ENCODE measurements at places on chromosomes 7 and 10.

- no peak for DNase-seq
Measured at GRCh38 chr7:32283546-32283945, 206.6 kb downstream of the LSM5 start.

DNA sequence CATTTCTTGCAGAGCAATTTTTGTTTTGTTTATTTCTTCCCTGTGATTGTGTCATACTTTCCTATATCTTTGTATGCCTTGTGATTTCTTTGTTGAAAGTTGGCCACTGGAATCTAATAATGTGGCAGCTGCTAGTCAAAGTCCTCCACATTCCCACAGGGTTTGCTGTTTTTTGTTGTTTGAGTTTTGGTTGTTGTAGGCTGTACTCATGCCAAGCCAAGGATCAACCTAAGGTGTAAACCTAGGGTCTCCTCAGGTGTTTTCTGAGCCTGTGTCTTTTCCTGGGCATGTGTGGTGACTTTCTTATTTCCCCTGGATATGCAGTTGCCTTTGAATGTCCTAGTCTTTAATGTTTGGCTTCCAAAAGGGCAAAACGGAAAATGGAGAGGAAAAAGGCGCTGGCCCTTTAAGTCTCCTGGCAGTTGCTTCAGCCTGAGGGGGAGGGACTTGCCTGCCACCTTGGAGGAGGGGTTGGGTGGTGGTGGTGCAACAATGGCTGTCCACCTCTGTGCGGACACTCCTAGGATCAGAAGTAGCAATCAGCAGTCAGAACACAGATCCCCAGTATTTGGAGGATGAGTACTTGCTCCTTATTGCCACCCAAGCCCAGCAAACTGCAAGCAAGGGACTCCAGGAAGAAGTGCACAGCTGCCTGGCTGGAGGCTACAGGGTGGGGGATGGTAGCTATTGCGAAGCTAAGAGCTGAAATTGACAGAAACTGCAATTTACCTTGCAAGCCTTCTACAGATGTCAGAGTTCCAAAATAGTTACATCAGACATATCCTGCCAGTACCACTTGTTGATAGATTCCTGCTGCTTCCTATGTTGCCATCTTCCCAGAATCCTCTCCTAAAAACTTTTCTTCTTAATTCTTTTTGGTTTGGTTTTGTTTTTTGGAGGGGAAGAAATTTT, 5.6 kb upstream of the ZNF518A start:
- no peak for DNase-seq

- DNase-seq: no peak
Measured at GRCh38 chr10:64773357-64773756, 1252.2 kb downstream of the REEP3 start.

DNA sequence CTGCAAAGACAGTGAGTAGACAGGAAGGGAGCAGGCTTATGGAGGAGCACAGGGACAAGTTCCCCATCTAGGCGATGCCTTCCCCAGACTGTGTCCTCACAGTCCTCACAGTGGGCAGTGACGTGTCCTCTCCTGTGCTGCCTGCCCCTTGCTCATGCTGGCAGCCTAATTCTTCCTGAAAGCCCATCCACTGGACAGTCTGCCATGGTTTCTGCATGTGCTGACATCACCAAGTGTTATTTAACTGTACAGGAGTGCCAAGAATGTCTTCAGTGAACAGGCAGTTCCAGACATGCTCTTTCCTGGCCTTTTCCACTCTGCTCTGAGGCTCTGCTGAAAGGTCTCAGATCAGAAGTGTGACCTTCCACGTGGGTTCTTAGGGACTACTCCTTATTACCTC, 54.1 kb downstream of the ZNF248 start:
- DNase-seq: no peak

DNA sequence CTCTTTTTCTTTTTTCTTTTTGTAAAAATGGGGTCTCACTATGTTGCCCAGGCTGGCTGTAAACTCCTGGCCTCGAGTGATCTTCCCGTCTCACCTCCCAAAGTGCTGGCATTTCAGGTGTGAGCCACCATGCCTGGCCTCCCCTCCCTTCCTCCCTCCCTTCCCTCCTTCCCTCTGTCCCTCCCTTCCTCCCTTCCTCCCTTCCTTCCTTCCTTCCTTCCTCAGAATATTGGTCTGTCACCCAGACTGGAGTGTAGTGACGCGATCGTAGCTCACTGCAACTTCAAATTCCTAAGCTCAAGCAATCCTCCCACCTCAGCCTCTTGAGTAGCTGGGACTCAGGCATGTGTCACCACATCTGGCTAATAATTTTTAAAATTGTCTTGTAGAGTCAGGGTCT, 8.4 kb downstream of the AGAP3 start:
- no peak for DNase-seq

DNA sequence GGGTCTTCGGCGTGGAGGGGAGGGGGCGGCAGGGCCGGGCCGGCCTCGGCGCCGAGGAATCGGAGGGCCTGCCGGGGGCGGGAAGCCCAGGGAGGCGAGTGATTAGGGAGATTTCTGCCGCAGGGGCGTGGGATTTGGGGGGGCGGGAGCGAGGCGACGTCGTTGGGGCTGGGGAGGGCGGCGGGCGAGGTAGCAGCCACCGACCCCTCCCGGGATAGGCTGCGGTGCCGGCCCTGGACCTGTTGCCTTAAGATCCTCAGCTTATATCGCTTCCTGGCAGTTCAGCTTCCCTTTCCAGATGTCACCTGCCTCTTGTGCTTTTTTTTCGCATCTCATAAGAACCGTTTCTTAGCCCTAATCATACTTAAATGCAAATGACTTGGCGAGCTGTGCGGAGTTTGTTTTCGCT, 655 bp downstream of the LMTK2 start:
- DNase-seq: no peak

DNA sequence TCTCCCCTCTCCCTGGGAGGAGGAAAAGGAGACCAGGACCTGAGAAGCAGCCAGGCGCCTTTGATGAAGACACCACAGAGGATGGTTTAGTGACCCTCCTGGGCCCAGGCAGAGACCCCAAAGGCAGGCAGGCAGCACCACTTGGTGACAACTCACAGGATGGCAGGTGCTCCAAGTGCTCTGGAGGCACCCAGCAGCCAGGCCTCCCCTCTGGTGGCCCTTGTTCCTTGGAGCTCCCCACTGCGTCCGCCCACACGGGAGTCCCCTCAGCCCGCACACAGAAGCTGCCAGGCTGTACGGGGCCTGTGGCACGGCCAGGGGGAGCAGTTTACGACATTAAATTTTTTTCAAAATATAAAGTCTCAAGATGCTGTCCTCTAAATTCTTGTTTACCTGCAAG, 607.1 kb upstream of the FOXK1 start:
- DNase-seq: no peak

DNA sequence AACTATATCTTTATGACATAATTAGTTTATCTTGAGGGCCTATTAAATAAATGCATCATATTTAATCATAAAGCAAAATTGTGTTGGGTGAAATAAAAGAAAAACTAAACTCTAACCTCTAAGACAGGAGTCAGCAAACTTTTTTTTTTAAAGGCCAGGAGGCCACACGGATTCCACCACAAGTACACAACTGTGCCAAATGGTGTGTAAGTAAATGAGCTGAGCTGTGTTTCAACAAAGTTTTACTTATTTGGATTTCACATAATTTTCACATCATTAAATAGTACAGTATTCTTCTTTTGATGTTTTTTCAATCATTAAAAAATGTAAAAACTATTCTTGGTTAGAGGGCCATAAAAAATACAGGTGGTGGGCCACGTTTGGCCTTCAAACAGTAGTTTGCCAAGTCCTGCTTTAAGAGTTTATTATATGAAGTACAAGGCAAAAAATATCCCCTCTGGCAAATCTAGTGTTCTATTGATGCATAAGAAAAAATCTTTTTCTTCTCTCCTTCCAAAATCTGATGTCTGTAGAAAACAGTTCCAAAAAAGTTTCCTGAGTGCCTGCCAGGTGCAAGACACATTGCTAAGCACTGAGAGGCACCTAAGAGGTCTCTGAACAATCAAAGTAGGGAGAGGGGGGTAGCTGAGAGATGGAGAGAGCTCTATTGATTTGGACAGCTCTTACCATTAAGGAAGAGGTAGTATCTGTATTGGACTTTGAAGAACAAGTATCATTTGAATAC, 26.5 kb upstream of the SPOCK2 start:
- DNase-seq: no peak

GRCh38 chr7:71871446-71871845, 540.7 kb downstream of the CALN1 start:
- no peak for DNase-seq

DNA sequence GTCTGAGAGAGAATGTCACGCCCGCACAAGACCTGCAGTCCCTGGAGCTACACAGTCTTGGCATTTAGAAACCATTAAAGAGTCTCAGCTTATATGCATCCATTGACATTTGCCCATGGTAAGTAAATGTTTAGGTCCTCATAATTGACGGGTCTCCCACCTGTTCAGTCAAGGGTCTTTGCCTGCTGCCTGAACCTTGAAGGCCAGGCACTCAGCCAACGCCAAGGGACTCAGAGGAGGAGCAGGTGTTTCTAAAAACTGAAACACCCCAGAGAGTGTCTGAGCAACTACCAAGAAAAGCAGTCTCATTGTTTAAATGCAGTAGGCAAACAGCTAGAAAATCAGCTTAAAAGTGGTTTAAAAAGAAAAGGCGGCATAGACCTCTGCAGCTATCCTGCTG, 264.7 kb upstream of the AKR1E2 start:
- no peak for DNase-seq

GRCh38 chr7:20211376-20211775, 5.8 kb downstream of the MACC1 start:
- no peak for DNase-seq

DNA sequence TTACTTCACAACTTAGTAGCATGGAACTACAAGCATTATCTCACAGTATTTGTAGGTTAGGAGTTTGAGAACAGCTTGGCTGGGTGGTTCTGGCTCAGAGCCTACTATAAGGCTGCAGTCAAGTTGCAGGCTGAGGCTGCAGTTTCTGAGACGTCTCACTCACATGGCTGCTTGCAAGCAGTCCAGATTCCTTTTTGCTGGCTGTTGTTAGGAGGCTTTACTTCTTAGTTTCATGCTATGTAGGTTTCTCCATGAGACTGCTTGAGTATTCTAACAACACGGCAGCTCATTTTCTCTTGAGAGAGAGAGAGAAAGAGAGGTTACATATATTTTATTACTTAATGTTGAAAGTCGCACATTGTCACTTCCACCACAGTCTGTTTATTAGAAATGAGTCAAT, 1073.9 kb downstream of the NXPH1 start:
- DNase-seq: no peak

- DNase-seq: no peak
Measured at GRCh38 chr7:103751311-103751880, 238.1 kb downstream of the RELN start.

DNA sequence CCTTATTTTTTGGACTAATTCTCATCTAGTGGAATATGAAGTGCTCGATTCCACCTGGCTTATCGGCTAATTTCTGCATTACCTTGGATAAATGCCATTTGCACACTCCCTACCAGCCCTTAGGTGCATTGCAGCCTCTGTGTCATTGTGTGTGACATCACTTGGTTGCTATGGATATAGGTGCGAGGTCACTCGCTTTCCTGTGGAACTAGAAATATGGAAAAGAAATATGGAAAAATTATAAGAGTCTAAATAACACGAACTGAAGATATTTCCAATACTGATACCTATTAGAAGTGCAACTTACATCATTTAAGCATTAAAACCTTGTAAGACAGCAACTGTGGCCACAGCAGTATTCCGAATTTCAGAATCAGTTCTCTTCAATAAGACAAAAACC, 2.0 kb downstream of the YWHAG start:
- peak; percentile 42 for DNase-seq

DNA sequence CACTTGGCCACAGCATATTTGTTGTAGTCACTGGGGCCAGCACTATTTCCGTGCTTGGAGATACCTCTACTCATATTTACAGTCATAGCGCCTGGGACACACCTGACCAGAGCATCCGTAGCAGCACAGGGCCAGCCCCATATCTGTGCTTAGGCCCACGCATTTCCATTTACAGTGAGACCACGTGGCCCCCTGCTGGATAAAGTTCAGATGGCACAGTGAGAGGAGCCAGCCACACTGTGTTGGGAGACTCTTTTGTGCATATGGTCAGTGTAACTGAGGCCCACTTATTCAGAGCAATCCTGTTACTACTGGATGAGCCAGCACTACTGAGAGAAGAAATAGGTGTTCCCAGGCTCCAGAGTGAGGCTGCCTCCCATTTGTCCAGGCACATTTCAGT, 455.3 kb downstream of the REEP3 start:
- DNase-seq: peak; percentile 12

DNA sequence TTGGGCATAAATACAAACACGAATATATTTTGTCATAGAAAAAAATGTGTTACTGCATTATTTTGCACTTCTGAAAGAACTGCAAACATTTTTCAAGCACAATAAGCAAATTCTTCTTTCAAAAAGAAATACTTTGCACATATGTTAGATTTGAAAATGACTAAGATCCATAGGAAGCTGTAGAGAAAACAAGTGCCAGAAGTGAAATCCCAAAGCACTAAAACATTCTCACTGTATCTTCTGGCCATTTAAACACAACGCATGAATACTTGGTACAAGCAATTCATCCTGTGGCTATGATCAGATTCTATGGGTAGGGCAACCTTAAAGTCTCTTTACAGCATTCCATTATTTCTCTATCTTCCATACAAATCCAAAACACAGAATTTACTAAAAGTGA, 225.4 kb upstream of the IMMP2L start:
- DNase-seq: no peak

DNA sequence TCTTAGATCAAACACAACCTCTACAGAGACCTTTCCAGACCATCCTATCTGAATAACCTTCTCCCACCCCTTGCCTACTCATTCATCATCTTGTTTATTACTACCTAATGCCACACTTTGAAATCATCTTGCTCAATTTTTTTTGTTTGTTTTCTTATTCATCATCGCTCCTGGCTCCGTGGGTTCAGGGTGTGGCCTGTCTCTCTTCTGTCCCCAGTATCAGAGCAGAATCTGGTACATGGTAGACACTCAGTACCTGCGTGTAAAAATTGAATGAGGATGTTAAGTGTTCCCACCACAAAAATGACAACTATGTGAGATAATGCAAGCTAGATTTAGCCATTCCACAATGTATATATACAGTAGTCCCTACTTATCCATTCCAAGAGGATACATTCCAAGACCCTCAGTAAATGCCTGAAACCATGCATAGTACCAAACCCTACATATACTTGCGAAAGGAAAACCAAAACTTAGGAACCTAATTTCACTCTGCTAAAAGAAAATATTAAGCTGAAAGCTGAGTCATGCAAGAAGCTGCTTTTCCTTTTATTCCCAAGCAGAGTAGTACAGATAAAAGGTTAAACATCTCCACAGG, 72.1 kb upstream of the SEC61G start:
- no peak for DNase-seq

GRCh38 chr10:103616705-103617601, 123.4 kb downstream of the NEURL1 start:
- no peak for DNase-seq

GRCh38 chr7:135772639-135773222, 24.1 kb upstream of the FAM180A start:
- DNase-seq: no peak

DNA sequence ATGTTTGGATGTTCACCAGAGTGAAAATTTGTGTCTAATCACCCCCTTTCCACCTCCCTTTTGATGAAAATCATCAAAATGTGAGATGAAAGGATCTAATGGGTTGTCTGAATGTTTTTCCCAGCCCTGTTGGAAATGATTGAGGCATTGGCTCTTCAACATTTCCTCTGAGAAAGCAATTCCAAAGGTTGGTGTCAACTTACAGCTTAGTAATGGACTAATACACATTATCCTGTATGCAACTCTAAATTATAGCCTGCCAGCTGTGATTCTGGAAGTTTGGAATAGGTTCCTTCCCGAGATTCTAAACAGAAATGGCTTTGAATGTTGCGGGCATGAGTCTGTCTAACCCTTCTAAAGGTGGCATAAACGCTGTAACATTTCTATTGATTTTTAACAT, 152.9 kb downstream of the DYNC1I1 start:
- DNase-seq: no peak
